ENCODE measurements at places on chromosomes 7 and 10.

DNA sequence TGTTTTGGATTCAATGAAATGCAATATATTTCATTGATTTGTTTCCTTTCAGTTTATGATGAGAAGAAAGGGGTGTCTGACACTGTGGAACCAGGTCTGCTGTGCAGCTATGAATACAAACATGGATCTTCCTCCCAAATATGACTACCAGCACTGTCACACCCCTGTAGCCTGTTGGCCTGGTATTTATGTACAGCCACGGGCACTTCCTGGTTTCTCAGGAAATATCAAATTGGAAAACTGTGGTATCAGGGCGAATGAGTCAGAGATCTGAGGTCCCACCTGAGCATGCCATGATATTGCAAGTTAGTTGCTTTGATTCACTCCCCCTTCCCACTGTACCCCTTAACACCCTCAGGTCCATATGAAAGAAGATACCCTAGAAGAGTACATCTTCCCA is 87.8 kb downstream of the DNMBP start:
- no peak for DNase-seq

- no peak for DNase-seq
Observed at GRCh38 chr7:129616530-129616929, 5.0 kb downstream of the NRF1 start.

DNA sequence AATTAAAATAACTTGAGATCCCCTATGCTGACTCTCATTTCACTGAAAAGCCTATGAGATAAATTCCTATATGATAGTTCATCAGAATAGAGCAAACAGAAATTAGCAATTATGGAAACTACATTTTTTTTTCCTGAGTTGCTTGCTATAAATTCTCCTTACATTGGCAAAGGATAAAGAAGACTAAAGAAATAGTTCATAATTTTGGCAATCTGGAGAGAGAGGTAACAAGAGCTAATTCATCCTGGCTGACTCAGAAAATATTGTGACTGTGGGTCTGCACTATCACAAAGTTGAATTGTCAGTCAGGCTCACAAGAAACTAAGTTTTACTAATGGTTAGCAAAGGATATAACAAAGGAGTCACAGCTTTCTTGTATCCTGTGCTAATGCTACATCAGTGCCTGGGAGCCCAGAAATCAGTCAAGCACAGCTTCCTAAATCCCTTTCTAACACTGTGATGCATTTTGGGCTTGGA is 483.0 kb downstream of the MAGI2 start:
- DNase-seq = no peak

- DNase-seq = no peak
Observed at GRCh38 chr7:120680985-120681384, 177.0 kb downstream of the TSPAN12 start.

DNA sequence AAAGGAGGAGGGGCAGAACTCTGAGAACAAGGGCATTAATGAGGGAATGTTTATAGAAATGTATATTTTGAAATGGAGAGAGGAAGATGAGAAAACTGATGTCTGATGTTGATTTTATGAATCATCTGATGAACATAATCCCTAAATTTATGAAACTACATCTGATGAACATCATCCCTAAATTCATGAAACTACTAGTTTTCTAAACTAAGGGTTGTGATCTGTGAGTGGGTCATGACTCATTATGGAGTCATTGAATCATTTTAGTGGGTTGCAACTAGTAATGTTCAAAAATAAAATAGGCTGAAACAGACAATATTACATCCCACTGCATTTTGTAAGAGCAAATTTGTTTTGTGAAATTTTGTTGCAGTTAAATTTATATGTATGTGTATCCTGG is 442.6 kb upstream of the TEX47 start:
- DNase-seq = no peak

DNA sequence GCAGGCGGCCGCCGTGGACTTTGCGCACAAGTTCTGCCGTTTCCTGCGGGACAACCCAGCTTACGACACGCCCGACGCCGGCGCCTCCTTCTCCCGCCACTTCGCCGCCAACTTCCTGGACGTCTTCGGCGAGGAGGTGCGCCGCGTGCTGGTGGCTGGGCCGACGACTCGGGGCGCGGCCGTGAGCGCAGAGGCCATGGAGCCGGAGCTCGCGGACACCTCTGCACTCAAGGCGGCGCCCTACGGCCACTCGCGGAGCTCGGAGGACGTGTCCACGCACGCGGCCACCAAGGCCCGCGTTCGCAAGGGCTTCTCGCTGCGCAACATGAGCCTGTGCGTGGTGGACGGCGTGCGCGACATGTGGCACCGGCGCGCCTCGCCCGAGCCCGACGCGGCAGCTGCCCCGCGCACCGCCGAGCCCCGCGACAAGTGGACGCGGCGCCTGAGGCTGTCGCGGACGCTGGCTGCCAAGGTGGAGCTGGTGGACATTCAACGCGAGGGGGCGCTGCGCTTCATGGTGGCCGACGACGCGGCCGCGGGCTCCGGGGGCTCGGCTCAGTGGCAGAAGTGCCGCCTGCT is 14.1 kb downstream of the SH2B2 start:
- no peak for DNase-seq

GRCh38 chr10:70549962-70550458 is 52.5 kb downstream of the PRF1 start:
- DNase-seq = peak; percentile 59

DNA sequence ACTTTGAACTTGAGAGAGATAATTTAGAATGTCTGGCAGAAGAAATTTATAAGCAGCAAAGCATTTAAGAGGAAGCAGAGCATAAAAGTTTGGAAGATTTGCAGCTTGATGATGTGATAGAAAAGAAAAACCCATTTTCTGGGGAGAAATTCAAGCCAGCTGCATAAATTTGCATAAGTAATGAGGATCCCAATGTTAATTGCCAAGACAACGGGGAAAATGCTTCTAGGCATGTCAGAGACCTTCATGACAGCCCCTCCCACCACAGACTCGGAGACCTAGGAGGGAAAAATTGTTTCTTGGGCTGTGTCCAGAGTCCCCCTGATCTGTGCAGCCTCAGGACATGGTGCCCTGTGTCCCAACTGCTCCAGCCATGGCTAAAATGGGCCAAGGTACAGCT is 263.6 kb upstream of the POT1 start:
- no peak for DNase-seq

- DNase-seq = no peak
Observed at GRCh38 chr7:18521236-18521589, 25.7 kb downstream of the HDAC9 start.

- no peak for DNase-seq
Observed at GRCh38 chr10:21401196-21401595, 124.3 kb downstream of the SKIDA1 start.

GRCh38 chr10:5645944-5646617 is 20.3 kb downstream of the ASB13 start:
- no peak for DNase-seq

- no peak for DNase-seq
Observed at GRCh38 chr7:112134039-112134438, 72.2 kb downstream of the DOCK4 start.

- DNase-seq = no peak
Observed at GRCh38 chr7:38169847-38170246, 8.2 kb upstream of the STARD3NL start.

DNA sequence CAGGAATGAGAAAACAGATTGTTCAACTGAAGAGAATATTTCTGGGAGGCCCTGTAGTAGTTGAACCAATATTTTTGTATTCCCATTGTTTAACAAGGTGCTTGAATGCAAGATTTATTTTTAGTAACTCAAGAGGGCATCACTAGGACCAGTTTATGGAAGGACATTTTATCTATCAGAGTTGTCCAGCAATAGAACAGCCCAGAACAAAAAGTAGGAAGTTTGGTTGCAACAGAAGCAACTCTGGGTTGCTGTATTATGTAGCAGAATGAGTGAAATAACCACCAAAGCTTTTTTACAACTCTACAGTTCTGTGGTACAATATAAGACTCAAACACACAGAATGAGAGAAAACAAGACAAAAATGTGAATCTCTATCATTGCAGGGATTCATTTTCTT is 34.7 kb downstream of the CPED1 start:
- no peak for DNase-seq

GRCh38 chr10:69460576-69461242 is 9.4 kb downstream of the TSPAN15 start:
- no peak for DNase-seq

DNA sequence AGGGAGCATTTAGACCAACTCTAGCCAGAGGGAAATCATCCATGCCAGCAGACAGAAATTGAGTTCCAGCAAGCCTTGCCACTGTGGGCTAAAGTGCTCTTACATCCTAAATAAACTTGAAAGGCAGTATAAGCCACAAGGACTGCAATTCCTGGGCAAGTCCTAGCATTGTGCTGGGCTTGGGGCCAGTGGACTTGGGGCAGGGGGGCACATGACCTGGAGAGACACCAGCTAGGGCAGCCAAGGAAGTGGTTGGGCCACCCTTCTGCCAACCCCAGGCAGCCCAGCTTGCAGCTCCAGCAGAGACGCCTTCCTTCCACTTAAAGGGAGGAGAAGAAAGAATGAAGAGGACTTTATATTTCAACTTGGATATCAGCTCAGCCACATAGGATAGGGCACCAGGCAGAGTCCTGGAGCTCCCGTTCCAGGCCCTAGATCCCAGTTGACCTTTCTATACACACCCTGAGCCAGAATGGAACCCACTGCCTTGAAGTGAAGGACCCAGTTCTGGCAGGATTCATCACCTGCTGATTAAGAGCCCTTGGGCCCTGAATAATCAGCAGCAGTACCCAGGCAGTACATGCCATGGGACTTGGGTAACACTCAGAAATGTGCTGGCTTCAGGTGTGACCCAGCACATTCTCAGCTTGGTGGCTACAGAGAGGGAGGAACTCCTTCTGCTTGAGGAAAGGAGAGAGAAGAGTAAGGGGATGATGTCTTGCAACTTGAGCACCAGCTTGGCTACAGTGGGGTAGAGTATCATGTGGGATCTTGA is 153.0 kb downstream of the GNAI1 start:
- no peak for DNase-seq

GRCh38 chr7:121798896-121799295 is 74.1 kb upstream of the PTPRZ1 start:
- no peak for DNase-seq

DNA sequence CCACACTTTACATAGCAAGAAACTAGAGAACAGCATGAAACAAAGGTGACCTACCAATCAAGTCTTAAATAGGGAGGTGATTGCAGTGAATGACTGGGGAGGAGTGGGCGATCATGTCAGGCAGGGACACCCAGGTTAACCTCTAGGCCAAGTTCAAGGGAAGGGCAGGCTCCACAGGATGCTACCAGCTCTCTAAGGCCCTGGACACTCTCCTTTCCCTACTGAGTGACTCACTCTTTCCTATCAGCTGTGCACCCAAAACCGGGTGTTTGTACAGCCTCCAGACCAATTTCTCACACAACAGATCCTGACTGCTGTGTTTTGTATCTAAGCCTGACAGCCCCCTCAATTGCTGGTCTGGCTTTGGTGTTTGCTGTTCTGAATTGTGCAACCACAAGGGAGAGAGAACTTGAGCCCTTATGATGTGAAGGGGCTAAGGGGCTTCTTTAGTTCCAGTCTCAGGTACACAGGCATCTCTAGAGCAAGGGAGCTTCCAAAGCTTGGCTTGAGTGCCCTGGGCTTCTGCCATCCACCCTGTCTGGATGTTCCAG is 107.8 kb downstream of the TBXAS1 start:
- no peak for DNase-seq

DNA sequence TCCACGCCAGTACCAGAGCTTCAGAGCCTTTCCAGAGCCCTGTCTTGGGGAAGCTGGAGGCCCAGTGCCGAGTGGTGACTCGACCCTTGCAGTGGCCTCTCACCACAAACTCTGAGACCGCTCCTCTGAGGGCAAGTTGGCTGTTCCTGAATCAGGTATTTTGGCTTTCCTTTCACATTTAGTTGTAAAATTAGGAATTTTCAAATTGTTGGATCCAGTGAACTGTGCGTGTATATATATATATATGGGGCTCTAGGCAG is 128.7 kb upstream of the UNC5B start:
- DNase-seq = no peak

DNA sequence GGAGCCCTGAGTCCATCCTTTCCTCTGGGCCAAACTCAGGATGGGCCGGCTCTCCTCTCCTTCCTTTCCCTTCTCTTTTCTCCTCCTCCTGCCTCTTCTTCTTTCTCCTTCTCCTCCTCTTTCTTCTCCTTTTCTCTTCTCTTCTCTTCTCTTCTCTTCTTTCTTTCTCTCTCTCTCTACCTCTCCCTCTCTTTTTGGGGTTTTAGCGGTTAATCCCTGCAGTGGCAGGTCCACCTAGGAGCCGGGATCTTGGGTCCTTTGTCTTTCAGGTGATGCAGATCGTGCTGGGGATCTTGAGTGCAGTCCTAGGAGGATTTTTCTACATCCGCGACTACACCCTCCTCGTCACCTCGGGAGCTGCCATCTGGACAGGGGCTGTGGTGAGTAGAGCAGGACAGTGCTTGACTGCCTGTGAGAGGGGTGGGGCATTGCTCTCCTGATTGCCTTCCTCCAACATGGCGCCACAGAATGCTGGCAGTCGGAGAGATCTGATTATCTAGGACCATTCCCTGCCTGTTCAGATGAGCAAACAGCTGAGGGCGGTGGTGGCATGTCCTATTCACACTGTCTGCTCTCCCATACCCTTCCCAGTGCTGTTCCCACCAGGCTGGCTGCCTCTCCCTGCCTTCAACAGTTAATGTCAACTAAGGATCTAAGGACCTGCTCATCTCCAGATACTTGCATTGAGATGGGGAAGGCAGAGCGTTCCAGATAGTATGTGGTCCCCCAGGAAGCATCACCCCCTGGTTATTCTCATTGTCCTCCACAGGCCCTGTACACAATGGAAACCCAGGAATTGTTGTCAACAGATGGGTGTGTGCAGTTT is 1.6 kb downstream of the TMEM176A start:
- DNase-seq = no peak

- DNase-seq = no peak
Observed at GRCh38 chr7:108114117-108114841, 15.9 kb downstream of the LAMB4 start.

DNA sequence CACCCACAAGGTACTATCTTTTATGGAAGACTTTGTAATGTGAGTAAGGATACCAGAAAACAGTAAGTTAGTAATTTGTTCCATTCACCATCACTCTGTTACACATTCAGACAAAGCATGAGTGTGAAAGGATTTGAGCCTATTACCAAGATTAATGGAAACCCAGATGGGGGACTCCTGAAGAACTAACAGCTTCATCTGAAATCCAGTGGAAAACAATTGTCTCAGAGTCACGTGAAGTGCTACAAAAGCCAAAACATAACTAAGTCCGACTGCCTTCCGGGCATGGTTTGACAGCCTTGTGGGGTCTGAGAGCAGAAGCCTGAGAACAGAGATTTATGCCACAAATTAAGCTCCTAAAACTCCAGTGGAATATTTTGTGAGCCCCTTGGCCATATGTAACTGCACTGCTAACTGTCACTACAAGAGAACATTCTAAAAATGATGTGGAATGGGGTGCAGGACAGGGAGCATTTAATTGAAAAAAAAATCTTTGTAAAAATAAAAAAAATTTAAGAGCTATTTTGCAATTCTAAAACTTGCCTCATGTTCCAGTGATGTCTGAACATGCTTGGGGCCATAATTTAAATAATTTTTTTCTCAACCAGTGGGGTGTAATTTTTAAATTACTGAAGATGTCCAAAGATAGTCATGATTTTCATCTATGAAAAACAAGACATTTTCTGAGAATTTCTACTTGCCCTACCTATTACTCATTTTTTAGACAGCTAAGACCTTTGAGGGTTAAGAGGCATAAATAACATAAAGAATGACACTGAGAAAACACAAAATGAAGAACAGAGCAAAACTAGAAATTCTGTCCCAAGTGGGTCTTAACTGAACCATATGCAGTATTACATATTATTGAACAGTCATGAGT is 555.0 kb downstream of the INHBA start:
- no peak for DNase-seq

- DNase-seq = no peak
Observed at GRCh38 chr10:59143544-59143943, 32.9 kb upstream of the PHYHIPL start.

All from stimulated activated CD4-positive, alpha-beta T cell treated with anti-CD3 and anti-CD28 coated beads, Interleukin-15, amount 100 ng/mL, for 48 hours (primary cell).